ENCODE measurements at places on chromosomes 4 and X.

DNA sequence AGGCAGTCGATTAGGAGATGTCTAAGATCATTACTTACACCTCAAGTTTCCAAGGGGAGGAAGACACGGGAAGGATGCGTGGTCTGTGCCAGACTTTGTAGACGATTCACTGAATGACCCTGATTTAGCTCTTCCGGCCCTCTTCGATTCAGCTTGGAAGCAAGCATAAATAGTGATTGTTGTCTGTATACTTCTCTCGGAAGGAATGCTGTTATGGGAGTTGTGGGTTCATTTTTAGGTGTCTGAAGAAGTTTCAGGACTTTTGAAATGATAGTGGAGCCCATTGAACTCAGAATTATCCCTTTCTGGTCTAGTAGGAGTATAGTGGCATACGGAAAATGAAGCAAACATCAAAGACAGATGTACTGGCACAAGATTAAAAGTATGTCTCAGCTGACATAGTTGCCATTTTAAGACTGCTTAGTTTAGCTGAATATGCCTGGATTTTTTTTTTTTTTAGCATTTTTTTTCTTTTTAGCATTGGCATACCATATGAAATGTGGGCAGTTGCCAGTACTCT, 1.0 kb upstream of the ANKRD17 start:
- DNase-seq: no peak

GRCh38 chrX:72340626-72341025, 34.9 kb upstream of the CITED1 start:
- DNase-seq: no peak

GRCh38 chrX:41009850-41010846, 75.1 kb upstream of the USP9X start:
- peak; percentile 35 for DNase-seq

- no peak for DNase-seq
Observed at GRCh38 chr4:122073615-122074014, 78.5 kb upstream of the BLTP1 start.

- DNase-seq: no peak
Observed at GRCh38 chr4:81207828-81208227, 7.2 kb downstream of the PRKG2 start.

- peak; percentile 42 for DNase-seq
Observed at GRCh38 chr4:143441678-143442077, 71.8 kb upstream of the SMARCA5 start.

GRCh38 chr4:145530189-145530588, 48.5 kb downstream of the SMAD1 start:
- DNase-seq: no peak

DNA sequence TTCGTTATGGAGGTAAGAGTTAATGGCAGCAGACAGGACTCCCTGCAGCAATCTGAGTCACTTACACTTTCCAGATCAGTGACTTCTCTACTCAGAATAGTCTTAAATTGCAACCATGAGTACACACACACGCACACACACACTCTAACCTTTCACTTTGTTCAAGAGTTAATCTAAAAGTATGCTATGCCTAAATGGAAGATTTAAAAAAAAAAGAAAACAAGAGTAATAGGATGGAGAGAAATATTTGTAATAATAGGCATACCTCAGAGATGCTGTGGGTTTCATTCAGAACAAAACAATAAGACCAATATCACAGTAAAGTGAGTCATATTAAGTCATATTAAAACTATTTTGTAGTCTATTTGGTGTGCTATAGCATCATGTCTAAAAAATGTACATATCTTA, 969.1 kb upstream of the PCDH10 start:
- DNase-seq: no peak

- DNase-seq: no peak
Observed at GRCh38 chrX:5236749-5237148, 991.9 kb downstream of the NLGN4X start.

- no peak for DNase-seq
Observed at GRCh38 chr4:85448906-85449890, 25.8 kb upstream of the ARHGAP24 start.

- no peak for DNase-seq
Observed at GRCh38 chr4:110778521-110778920, 155.6 kb upstream of the PITX2 start.

GRCh38 chr4:85595796-85596559, 121.0 kb downstream of the ARHGAP24 start:
- DNase-seq: no peak

DNA sequence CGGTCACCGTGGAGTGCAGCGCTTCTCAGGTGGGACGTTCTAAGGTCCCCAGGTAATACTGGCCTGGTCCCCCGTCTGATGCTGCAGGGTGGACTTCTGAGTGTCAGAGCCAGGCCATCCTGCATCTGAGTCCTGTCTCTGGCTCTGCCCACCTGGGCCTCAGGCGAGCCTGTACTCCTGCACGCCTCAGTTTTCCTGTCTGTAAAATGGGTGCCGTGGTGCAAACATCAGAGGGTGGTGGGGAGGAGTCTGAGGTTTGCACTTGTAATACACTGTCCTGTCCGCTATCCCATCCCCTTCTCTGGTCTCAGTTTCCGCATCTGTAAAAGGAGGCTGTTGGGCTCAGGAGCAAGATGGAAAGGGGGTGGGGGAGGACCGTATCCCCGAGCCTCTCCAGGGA, 41.3 kb downstream of the SORCS2 start:
- DNase-seq: no peak

DNA sequence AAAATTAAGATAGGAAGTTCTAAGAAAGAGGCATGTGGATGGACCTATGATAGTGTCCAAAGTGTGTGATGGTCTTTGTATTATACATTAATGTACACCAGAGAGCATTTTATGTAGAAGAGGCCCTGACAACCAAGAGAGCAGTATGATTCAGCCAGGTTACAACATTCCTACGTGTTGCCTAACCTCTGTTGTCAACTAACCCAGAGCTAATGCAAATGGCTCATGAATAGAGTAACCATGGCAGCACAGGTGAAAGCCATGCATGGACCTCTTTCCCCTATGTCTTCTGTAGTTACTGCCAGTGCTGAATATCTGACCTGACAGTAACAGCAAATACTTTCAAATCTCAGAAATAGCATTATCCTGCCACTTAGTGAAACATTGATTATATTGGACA, 255.6 kb downstream of the NDST4 start:
- DNase-seq: no peak

DNA sequence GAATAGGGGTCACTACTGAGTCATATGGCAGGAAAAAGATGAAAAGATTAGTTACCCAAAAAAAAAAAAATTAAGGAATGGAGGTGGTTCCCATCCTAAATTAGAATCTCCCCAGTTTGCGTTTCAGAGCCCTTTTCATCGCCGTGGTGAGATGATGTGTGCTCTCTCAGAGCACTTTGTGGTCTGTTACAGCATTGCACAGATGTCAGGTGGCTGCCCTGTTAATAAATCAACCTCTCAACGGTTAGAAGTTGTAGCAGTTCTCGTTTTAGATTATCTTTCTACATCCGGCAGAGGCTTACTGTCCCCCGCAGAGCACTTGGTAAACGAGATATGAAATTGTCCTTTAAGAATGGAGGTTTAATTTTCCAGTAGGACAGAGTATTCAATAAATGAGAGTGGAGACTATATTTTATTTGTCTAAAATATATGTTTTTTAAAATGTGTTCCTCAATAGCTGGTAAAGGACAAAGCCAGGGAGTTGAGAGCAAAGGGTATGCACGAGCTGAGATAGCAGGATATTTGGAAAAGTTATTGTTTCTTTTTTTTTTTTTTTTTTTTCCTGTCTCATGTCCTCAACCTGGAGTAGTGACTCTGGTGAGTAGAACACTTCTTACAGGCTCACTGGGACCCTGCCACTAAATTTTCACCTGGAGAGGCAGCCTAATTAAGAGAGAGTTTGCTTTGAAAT, 26.9 kb downstream of the AFF1 start:
- DNase-seq: no peak

- DNase-seq: no peak
Observed at GRCh38 chr4:68324519-68325262, 25.2 kb downstream of the YTHDC1 start.
